ENCODE measurements at places on chromosomes 3 and 15. TPM values are rescaled to one million over a fixed set of nuclear protein-coding genes. Genes with fewer than 3 reads are reported as not detected.

GRCh38 chr3:42198709-42199108 lies 67.3 kb downstream of the CCK start:
- no peak for DNase-seq

DNA sequence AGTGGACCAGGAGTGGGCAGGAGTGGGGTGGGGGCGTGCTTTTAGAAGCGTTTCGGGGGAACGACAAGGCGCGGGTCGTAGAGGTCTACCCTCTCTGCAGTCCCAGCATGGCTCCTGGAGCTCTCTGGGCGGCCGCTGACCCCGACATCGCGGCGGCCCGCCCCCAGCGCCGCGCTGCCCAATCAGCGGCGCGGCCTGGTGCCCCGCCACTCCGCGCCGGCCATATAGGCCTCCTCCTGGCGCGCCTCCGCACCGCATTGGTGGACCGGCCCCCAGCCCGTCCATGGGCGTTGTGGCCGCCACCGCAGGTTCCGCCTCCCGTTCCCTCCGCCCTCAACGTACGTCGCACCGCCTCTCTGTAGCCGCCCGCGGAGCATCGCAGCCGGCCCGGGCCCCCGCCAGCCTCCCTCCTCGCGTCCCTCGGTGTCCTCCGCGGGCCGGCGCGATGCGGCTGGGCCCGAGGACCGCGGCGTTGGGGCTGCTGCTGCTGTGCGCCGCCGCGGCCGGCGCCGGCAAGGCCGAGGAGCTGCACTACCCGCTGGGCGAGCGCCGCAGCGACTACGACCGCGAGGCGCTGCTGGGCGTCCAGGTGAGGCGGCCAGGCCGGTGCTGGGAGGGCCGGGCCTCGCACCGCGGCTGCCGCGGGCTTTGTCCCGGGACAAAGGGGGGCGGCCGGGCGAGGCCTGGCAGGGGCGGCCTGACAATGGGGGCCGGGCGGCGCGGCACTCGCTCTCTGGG lies at the start of gene RCN2:
TSS of gene RCN2 (plus strand) at position 353 of the 738 bp plus-strand sequence. CDS start at position 446, 93 bp downstream.
- DNase-seq: peak; percentile 99

DNA sequence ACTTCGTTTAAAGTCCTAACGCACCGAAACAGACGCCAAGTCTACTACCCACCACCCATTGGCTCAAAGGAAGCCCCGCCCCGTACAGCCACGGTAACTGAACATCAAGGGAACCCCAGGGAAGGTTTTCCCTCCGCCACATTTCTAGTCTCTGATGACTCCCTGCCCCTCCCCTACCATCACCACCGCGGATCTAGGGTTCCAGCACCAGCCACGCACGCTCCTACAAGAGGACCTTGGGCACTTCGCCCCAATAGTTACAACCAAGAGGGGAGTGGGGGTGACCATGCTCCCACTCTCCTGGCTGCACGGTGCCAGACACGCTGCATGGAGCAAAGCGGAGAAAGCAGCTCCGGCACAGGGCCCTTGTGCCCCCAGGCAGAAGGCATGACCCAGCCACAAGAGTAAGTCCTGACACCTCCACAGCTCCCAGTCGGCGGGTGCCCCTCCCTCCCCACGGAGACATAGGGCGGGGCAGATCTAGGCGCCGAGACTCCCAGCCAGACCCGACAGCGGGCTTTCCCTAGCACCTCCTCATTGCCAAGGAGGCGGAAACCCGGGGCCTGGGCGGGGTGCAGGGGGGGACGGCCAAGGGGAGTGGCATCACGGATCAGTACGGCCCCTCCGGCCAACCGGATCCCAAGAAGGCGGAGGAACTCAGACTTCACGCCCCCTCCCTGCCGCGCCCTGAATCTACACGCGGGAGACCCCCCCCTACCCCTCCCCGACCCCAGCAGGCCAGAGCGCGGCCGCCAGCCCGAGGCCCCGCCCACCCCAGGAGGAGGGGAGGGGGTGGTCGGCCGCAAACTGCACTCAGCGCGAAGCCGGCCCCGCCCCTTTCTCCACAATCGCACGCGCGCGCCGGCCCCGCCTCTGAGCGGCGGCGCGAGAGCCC lies 936 bp downstream of the SIN3A start:
- DNase-seq: peak; percentile 98

DNA sequence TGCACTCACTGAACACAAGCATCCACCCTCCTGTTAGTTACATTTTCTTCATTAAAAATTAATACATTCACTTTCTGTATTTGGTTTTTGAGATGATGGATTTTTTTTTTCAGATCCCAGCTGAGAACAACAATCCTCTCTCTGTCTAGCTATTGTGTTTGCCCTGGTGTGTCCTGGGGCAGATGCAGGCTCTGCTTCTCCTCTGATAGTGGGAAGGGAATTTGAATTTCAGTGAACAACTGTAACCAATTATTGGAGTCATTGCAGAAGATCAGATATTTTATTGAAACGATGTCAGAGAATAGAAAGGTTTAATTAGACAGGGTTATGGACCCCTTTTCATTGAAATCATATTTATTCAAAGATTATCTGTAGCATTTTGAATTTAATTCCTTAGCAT lies 33.1 kb upstream of the RYR3 start:
- no peak for DNase-seq

SPATA12 gene
- total RNA-seq: not detected

RASL12 gene
- 23.3 TPM for total RNA-seq

DNA sequence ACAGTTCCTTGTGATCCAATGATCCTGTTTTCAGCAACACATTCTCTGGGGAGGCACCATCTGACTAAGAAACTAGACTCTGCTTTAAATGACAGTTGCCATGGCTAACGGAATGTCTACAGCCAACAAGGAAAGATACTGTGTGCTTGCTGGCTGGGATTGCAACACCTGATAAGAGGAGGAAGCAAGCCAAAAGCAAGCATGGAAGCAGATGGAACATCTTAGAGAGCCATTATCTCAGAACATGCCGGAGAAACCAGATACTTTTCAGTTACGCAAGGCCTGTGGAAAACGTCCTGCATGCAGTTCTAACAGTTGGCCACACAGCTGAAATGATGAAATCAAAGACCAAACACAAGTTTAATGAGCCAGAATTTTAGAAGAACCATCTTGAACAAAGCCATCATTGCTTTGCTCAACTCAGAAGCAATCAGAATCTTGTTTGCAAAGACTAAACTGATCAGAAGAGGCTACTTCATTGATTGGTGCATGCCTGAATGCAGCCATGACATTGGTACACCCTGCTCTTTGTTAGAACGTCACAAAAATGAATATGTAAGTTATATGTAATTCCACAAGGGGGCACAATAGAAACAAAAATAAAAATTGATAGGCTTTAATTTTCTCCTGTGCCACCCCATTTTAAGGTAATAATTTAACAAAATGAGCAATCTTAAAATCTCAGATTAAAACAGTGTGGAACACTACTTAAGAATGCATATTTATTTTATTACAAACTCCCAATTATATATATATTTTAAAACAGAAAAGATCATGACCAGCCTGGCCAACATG lies 50.8 kb downstream of the GXYLT2 start:
- DNase-seq: no peak

KPNA4 gene
- 120 TPM for total RNA-seq

Data from Right ventricle myocardium inferior (tissue), 1 donor.